ENCODE measurements at places on chromosomes 3 and 15. TPM values are rescaled to one million over a fixed set of nuclear protein-coding genes. Genes with fewer than 3 reads are reported as not detected.

The COMMD2 gene
- total RNA-seq, result 87.6 TPM

The ADPRH gene
- 1.3 TPM for total RNA-seq

The ZPLD1 gene
- not detected for total RNA-seq

The CADPS gene
- 418 TPM for total RNA-seq

The CYP8B1 gene
- not detected for total RNA-seq

The SLC51B gene
- not detected for total RNA-seq

The PPP2R3A gene
- 44.8 TPM for total RNA-seq

The ADGRG7 gene
- total RNA-seq, result not detected

The OXSR1 gene
- 57.0 TPM for total RNA-seq

The SPINT1 gene
- 2.5 TPM for total RNA-seq

The PLD1 gene
- 9.1 TPM for total RNA-seq

The NDUFB5 gene
- total RNA-seq, result 72.6 TPM

The EPHB3 gene
- 5.3 TPM for total RNA-seq

The CLEC3B gene
- total RNA-seq, result 14.7 TPM

The HAUS2 gene
- total RNA-seq, result 33.8 TPM

The MESP2 gene
- not detected for total RNA-seq

The SPATA12 gene
- total RNA-seq, result not detected

The SMAD6 gene
- total RNA-seq, result 2.5 TPM

The TPRG1 gene
- 2.5 TPM for total RNA-seq

The CHRNA5 gene
- 6.6 TPM for total RNA-seq

The CCDC80 gene
- 4.4 TPM for total RNA-seq

The SLCO2A1 gene
- total RNA-seq, result 0.31 TPM

The FANCD2OS gene
- total RNA-seq, result not detected

The NPAP1 gene
- total RNA-seq, result 0.94 TPM

The SLC9A9 gene
- 5.0 TPM for total RNA-seq

The TTLL13 gene
- not detected for total RNA-seq

The TTC21A gene
- total RNA-seq, result 12.8 TPM

The TBC1D21 gene
- not detected for total RNA-seq

The WDR49 gene
- total RNA-seq, result 8.8 TPM

The LEKR1 gene
- total RNA-seq, result 1.3 TPM

The LARP6 gene
- 17.5 TPM for total RNA-seq

The RBP2 gene
- not detected for total RNA-seq

The ALDH1A2 gene
- total RNA-seq, result 1.9 TPM

The GOLGA8S gene
- total RNA-seq, result under 0.01 TPM

The OR5H2 gene
- not detected for total RNA-seq

The TRPM7 gene
- 87.0 TPM for total RNA-seq

The C3orf20 gene
- 0.31 TPM for total RNA-seq

The LYZL4 gene
- total RNA-seq, result not detected

The ACOX2 gene
- 3.4 TPM for total RNA-seq

The NEK10 gene
- 42.9 TPM for total RNA-seq

The ISLR2 gene
- 186 TPM for total RNA-seq

The POLR2H gene
- total RNA-seq, result 44.1 TPM

The SLC12A1 gene
- total RNA-seq, result 2.2 TPM

The PCSK6 gene
- total RNA-seq, result 16.3 TPM

The PAK6 gene
- 16.0 TPM for total RNA-seq

The PLSCR4 gene
- total RNA-seq, result 7.5 TPM

The TMED3 gene
- 21.9 TPM for total RNA-seq

The C2CD4A gene
- total RNA-seq, result not detected

The ACAD9 gene
- 49.1 TPM for total RNA-seq

The TLR9 gene
- total RNA-seq, result 0.31 TPM

The LRRN1 gene
- total RNA-seq, result 49.1 TPM

The NR1I2 gene
- total RNA-seq, result 0.63 TPM

The SPSB4 gene
- 19.1 TPM for total RNA-seq

The PRICKLE2 gene
- total RNA-seq, result 121 TPM

The CHRM5 gene
- 0.63 TPM for total RNA-seq
